ENCODE measurements at places on chromosomes 1 and 21.

- DNase-seq, result no peak
Observed at GRCh38 chr1:58887059-58887458, 103.2 kb upstream of the JUN start.

DNA sequence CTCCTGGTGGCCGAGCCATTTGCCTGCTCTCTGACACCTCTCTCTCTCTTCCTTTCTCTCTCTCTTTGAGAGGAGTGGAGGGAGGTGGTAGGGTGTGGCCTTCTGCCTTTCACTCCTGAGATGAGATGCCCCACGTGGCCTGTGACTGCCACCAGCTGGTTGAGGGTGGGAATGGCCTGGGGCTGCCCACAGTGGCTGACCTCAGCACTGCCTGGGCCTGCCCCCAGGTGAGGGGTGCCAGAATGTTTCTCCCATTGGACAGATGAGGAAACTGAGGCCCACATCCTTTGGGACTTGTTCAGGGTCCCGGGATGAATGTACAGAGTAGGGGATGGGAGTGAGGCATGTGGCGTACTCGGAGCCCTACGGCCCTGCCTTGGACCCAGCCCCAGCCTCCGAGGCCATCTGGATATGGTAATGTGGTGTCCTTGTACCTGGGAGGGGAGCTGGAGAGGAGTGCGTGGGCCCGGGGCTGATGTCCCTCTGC is 12.7 kb upstream of the C1orf167 start:
- DNase-seq, result peak; percentile 73

DNA sequence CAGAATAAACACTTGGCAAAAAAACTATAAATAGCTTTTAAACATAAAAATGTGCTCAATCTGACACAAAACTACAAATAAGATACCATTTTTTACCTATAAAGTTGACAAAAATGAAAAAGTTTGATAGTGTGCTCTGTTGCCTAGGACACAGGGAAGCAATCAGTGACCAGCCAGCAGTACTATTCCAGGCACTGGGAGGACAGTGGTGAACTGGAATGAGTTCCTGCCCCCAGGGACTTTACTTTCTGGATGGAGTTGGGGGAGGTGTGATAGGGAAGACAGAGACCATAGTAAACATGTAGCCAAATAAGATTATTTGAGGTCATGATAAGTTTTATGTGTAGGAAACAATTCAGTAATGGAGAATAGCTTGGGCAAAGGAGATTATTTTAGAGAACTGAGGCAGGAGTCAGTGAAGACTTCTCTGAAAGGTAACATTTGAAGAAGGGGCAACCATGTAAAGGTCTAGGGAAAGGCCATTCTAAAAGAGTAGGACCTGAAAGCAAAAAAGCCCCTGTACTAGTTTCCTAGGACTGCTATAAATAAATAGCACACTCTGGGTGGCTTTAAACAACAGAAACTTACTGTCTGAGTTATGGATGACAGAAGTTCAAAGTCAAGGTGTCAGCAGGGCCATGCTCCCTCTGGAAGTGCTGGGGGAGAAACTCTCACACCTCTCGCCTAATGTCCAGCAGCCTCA is 42.0 kb downstream of the EEIG2 start:
- DNase-seq, result no peak

DNA sequence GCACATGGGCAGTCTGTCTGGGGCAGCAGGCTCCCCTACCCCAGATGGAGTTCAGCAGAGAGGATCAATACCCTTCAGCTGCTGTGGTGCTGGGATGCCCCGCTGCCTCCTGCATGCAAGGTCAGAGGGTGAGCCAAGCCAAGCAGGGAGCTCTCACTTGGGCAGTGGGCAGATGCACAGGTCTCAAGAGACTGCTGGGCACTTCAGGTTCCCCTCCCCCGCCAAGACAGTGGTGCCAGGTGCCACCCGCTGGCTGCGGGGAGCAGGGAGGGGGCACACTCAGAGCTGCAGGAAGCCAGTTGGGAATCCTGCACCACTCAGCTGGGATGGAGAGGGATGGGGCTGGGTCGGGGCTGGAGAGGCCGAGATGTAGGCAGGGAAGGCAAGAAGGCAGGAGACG is 15.8 kb upstream of the EVA1B start:
- no peak for DNase-seq

- no peak for DNase-seq
Observed at GRCh38 chr1:95415146-95415545, 181.1 kb downstream of the RWDD3 start.

- DNase-seq, result no peak
Observed at GRCh38 chr1:100799548-100799947, 80.0 kb downstream of the VCAM1 start.
